ENCODE measurements at places on chromosomes 7 and 10.

GRCh38 chr7:14389181-14389591, 399.7 kb upstream of the ETV1 start:
- H3K27ac ChIP-seq = no peak overlapping the region
- no peak overlapping the region for H3K4me3 ChIP-seq
- no peaks in the 10 kb centered on the region for H3K36me3 ChIP-seq
- no peaks in the 10 kb centered on the region for H3K4me1 ChIP-seq
- no peaks in the 10 kb centered on the region for H3K27me3 ChIP-seq

DNA sequence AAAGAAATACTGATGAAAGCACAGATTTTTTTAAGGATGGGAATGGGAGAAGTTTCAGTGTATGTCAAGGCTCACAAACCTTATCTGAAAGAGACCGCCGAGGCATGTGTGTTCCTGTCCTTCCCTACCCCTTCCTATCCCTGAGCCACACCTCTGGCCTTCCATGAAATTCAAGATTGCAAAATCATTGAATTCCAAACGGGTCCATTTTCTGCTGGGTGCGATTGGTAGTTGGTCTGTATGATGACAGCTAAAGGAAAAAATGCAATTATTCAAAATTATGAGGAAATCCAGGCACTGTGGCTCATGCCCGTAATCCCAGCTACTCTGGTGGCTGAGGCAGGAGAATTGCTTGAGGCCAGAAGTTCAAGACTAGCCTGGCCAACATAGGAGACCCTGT, 170.1 kb downstream of the ARHGAP12 start:
- no peak for DNase-seq
- H3K4me3 ChIP-seq = no peak overlapping the region
- H3K36me3 ChIP-seq = no peaks in the 10 kb centered on the region
- H3K27me3 ChIP-seq = no peaks in the 10 kb centered on the region
- peaks cover 7% of the 10 kb centered on the region for H3K4me1 ChIP-seq

DNA sequence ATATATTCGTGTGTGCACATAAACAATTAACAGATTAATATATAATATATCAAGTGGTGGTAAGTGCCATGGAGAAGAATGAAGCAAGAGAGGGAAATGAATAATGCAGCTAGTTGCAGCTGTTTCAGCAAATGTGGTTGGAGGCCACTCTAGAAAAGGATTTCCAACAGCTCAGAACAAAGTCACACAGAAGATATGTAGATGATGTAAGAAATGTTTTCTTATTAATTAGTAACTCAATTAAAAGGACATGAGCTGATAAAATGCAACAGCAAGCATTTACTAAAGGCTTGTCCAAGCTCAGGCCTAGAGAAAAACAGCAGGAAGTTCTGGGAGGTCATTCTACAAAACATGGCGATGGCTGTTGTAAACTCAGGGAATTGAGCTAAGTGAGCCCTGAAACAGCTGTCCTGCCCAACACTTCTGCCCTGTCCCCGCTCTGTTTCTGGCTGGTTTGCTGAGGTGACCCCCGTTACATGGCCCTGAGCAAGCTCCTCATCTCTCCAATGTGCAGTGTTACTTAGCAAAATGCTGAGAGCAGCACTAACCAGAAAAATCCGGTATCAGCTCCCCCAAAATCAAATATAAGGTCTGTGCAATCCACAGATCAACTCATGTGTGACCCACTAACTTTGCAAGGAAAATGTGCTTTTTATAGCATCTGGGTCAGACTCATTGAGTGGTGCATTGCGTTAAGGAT, 23.4 kb upstream of the C10orf67 start:
- H3K4me3 ChIP-seq = no peak overlapping the region
- H3K27me3 ChIP-seq = no peaks in the 10 kb centered on the region
- DNase-seq = no peak
- H3K4me1 ChIP-seq = no peaks in the 10 kb centered on the region
- no peaks in the 10 kb centered on the region for H3K36me3 ChIP-seq
- H3K27ac ChIP-seq = no peak overlapping the region

DNA sequence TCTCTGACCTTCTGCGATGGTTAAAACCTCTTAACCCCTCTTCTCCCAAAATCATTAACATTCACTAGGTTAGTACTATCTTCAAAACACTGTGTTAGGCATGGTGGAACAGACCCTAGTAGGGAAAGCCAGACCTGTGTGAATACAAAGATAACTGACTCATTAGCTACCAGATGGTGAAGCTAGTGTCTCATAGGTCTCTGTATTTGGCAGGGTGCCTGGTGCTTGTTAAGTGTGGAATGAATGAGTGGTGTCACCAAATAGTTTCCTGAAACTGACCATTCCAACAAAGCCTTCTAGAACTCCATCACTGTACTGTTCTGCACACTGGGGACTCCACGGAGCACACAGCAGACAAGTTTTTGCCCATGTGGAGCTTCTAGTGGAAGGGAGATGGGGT, 27.7 kb upstream of the TM9SF3 start:
- H3K4me1 ChIP-seq = peaks cover 13% of the 10 kb centered on the region
- no peaks in the 10 kb centered on the region for H3K27me3 ChIP-seq
- DNase-seq = no peak
- no peak overlapping the region for H3K4me3 ChIP-seq
- H3K27ac ChIP-seq = no peak overlapping the region

DNA sequence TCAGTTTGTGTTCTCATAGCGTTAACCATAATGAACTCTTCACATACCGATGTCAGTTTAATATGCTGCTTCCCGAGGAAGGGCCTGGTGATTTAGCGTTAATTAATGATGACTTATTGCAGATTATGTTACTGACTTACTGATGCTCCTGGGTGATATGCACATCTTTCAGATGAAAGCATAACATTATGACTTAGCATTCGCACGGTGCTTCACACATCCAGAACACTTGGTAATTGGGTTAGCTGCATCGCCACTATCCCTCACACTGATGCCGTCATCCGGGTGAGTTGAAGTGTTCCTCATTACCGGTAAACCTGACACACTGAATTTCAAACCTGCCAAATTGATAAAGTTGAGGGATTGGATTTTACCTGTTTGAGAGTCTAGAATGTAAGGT, 239.0 kb upstream of the PODXL start:
- no peaks in the 10 kb centered on the region for H3K27me3 ChIP-seq
- no peak for DNase-seq

DNA sequence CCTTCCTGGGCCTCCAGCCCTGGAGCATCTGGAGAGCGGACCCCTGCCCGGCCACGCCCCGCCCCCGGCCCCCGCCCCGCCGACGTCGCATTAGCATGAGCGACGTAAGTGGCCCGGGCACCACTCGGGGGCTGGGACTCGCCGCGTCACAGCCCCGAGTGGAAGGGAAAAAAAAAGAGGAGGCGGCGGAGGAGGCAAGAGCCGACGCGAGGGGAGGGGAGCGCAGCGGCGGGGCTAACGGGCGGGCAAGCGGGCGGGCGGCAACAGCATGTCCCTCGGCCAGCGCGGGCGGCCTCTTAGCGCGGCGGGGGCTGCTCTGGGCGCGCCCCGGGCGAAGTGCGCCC, at the start of gene SLC18A3:
Gene SLC18A3, plus strand, starts transcription at position 197 of the 344 bp plus-strand sequence. CDS start 431 bp downstream, outside the sequence.
- H3K4me3 ChIP-seq = peak within 1 kb of the TSS; percentile 20
- no peaks in the 10 kb centered on the region for H3K36me3 ChIP-seq
- no peak for DNase-seq
- no peaks in the 10 kb centered on the region for H3K4me1 ChIP-seq
- peaks cover 56% of the 10 kb centered on the region for H3K27me3 ChIP-seq

- no peaks in the 10 kb centered on the region for H3K36me3 ChIP-seq
- H3K27me3 ChIP-seq = no peaks in the 10 kb centered on the region
- DNase-seq = no peak
- no peaks in the 10 kb centered on the region for H3K4me1 ChIP-seq
Measured at GRCh38 chr7:96826089-96826488, 116.4 kb upstream of the SEM1 start.

DNA sequence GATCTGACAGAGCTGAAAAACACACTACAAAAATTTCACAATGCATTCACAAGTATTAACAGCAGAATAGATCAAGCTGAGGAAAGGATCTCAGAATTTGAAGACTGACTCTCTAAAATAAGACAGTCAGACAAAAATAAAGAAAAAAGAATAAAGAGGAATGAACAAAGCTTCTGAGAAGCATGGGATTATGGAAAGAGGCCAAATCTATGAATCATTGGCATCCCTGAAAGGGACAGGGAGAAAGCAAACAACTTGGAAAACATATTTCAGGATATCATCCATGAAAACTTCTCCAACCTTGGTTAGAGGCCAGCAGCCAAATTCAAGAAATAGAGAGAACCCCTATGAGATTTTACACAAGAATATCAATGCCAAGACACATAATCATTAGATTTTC, 804.8 kb upstream of the IGFBP3 start:
- no peak overlapping the region for H3K27ac ChIP-seq
- no peaks in the 10 kb centered on the region for H3K27me3 ChIP-seq
- no peaks in the 10 kb centered on the region for H3K36me3 ChIP-seq
- no peak overlapping the region for H3K4me3 ChIP-seq

DNA sequence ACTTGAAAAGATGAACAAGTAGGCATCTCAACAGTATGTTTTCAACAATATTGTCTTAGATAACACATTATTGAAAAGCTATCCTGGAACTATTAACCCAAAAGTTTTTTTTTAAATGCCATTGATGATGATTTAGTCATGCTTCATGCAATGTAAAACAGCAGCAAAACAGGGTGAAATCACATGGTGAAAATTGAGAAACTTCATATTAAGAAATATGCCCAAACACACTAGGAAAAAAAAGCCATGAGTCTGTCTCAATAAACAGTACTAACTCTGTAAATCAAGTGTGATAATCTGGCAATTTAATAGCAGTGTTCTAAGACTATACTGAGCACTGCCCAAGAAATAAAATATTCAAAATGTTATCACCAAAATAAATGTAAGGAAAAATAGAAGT, 613.1 kb downstream of the KCNMA1 start:
- DNase-seq = no peak
- no peaks in the 10 kb centered on the region for H3K4me1 ChIP-seq

- no peak overlapping the region for H3K27ac ChIP-seq
- H3K4me1 ChIP-seq = no peaks in the 10 kb centered on the region
- DNase-seq = no peak
- H3K4me3 ChIP-seq = no peak overlapping the region
Measured at GRCh38 chr7:1695800-1696454, 25.9 kb downstream of the ELFN1 start.

DNA sequence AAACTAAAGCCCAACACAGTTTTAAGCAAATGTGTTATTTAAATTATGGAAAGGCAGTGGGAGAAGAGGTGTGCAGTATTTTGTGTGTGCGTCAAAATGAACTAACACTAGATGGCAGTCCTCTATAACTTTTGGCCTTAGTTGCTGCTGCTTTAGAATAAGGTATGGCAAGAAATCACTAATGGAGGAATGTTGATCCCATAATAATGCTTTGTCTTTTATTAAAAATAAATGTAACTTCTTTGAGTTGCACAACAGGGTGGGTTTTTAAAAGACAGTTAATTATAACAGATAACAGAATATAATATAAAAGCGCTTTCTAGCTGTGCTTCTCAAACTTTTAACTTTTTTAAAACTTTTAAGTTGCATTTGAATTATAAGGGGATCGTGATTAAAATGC, 56.4 kb downstream of the BBS9 start:
- no peak overlapping the region for H3K27ac ChIP-seq
- H3K4me3 ChIP-seq = no peak overlapping the region
- no peaks in the 10 kb centered on the region for H3K4me1 ChIP-seq
- no peaks in the 10 kb centered on the region for H3K27me3 ChIP-seq
- H3K36me3 ChIP-seq = no peaks in the 10 kb centered on the region

DNA sequence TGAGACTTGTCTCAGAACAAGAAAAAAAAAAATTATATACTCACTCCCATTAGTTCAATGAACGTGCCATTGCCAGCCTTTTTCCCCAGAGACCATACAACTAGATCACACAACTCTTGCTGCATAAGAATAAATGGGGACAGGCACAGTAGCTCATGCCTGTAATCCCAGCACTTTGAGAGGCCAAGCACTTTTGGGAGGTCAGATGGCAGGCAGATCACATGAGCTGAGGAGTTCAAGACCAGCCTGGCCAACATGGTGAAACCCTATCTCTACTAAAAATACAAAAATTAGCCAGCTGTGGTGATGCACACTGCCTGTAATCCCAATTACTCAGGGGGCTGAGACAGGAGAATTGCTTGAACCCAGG, 13.6 kb downstream of the PDLIM1 start:
- no peaks in the 10 kb centered on the region for H3K27me3 ChIP-seq
- peak overlapping the region; percentile 48 for H3K27ac ChIP-seq
- H3K4me1 ChIP-seq = no peaks in the 10 kb centered on the region

- DNase-seq = peak; percentile 70
- no peaks in the 10 kb centered on the region for H3K36me3 ChIP-seq
- H3K4me1 ChIP-seq = no peaks in the 10 kb centered on the region
- H3K4me3 ChIP-seq = peak overlapping the region; percentile 62
Measured at GRCh38 chr7:142855756-142856564, 1.1 kb downstream of the EPHB6 start.

DNA sequence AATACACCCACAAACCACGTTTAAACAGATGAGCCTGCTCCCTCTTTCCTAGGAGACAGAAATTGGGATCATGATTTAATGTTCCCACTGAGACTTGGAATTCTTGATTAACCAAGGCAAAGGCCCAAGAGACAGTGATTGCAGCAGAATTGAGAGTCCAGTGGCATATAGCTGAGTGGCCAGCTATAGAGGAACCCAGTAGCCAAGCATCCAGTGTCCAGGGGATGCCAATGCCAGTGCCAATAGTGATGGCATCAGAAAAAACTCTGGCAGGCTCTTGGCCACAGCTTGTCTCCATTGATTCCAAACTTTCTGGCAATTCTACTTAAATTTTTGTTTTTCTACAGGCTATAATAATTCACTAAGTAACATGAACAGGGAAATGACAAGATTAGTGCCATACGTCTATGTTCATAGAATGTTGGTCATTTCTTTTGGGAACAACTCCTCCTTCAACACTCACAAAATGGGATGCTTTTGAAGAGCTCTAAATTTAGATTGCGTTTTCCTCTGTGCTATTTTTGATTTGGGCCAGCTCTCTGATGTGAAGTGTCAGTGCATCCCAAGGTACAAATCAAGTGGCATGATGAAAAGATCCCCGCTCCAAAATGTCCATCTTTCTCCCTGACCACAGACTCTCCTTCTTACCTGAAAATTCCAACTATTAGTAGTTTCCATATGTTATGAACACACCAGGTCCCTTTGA, 83.1 kb upstream of the A1CF start:
- H3K4me1 ChIP-seq = no peaks in the 10 kb centered on the region
- no peak overlapping the region for H3K4me3 ChIP-seq
- DNase-seq = no peak
- no peaks in the 10 kb centered on the region for H3K27me3 ChIP-seq

DNA sequence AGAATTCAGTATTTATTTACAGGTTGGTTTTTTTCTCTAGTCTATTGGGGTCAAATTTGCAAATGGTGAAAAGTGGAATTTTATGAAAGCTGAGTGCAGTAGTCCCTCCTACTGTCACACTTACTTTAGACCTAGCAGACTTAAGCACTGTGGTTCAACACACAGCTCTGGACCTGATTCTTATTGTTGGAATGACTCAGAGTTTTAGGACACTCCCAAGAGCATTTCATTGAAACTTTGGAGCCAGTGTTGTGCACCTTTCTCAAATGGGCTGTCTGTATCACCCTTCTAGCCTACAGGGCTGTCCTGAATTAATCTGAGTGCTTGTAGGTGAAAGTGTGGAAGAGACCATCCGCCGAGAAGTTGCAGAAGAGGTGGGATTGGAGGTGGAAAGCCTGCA, 16.1 kb downstream of the NUDT13 start:
- DNase-seq = no peak
- no peaks in the 10 kb centered on the region for H3K27me3 ChIP-seq
- H3K4me3 ChIP-seq = no peak overlapping the region
- no peak overlapping the region for H3K27ac ChIP-seq

GRCh38 chr7:69732203-69732602, 133.9 kb downstream of the AUTS2 start:
- no peak overlapping the region for H3K4me3 ChIP-seq
- no peaks in the 10 kb centered on the region for H3K36me3 ChIP-seq
- no peak overlapping the region for H3K27ac ChIP-seq
- no peak for DNase-seq
- H3K27me3 ChIP-seq = no peaks in the 10 kb centered on the region
- H3K4me1 ChIP-seq = no peaks in the 10 kb centered on the region
